ENCODE measurements at places on chromosomes 5 and 9.
A peak's percentile ranks its signal among the peaks of the same experiment; 100 is the strongest.

DNA sequence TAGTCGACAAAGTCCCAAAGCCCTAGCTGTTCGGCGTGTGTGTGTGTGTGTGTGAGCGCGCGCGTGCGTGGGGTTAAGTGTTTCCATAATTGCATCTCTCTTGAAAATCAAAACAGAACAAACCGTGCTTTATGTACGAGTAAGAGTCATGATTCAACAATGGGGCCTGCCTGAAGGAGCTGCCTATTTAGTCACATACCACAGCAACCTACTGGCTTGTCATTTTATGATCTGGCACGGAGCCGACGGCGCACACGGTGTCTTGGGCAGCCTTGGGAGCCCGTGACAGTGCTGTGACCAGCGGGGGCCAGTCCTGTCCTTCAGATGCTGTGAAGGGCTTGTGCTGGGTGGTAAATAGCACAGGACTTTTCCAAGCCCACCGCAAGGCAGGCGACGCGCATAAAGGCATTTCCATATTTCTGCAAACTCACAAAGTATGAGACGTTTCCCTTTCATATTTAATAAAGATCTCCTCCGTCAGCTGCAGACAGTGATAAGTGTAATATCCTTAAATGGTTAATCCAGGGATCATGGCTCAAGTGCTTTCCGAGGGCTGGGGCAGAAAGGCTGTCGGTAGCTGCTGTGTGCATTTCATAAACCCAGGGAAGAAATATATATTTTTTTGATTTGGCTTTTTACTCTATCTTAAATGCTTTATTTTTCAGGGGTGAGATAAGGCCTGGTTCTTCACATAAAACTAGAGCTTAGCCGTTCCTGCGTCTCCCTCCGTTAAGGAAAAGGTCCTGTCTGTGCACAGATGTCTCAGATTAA lies 270.2 kb upstream of the IRX1 start:
- no peak for DNase-seq

DNA sequence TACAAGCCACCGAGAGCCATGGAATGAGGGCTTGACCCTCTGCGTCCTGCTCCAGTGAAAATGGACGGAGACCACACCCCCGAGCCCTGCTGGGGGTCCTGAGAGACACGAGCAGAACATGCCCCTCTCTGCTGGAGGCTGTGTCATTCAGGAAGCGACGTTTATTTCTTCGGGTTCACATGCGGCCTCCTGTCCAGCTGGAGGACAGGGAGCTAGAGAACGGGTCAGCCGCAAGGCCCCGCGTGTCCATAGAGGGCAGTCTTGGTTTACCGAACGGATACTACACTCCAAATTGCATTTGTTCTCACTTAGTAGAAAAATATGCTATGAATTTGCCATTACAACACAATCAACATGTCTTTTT lies 36.1 kb downstream of the MRPL36 start:
- peak; percentile 53 for DNase-seq

DNA sequence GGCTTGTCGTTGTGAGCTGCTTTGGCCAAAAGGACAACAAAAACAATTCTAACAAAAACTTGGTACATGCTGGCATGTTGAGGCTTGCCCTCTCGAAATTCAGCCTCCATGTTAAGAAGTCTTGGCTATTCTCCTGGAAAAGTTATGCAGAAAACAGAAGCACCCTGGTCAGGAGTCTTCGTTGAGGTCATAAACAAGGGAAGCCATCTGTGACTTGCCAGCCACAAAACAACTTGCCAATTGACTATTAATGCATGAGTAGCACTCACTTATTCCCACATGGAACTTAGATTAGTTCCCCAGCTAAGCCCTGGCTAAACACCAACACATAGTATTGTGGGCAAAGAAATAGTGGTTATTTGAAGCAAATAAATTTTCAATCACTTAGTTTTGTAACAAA lies 521.0 kb upstream of the CHD1 start:
- no peak for DNase-seq

- DNase-seq = no peak
Observed at GRCh38 chr5:33297760-33298216, 143.0 kb upstream of the TARS1 start.

DNA sequence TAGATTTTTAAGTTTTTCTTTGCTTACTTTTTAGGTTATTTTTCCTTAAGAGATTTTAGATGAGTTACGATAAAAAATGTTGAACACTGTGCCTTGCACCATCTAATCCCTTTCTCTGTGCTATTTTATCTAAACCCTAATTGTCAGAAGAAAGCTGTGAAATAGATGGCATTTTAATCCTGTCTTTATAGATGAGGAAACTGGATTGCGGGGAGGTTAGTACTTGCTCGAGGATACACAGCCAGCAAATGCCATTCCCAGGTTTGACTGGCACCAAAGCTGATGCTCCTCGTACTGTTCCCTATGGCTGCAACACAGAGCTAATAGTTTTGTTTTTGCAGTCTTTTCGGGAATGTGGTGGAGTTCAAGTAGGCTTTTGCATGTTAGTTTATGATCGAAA lies 82.7 kb downstream of the ZSWIM6 start:
- DNase-seq = no peak

DNA sequence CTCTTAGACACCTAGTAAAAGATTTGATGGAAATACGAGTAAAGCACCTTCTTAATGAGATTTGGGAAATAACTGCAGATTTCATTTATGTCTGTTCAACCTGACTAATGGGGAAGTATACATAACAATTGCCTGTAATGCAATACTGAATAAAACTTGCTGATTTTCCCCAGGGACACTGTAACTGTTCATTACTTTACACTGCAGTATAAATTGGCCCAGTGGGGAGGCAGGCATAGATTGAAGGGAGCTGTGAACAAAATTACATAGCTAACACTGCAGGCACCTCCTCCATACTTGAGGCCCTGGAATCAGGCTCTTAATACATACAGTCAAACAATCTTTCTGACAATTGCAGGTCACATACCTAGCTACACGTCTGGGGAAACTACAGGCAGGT lies 216.2 kb downstream of the PTPRD start:
- no peak for DNase-seq

DNA sequence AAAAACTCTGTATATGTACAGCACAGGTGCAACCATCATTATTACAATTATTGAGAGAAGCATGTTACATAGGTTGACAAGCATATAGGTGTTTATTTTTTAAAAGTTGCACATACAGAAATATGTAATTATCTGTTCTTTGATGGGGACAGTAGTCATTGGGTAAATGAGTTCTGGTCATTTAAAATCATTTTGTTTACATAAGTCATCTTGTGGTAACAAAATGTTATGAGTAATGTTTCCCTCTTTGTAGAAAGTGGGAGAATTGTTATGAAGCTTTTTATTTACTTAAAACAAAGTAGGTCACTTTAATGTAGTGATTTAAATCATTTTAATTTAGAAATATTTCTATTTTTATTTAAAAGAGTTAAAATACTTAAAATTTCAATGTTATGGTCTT lies 33.8 kb upstream of the FBXL17 start:
- DNase-seq = no peak

- no peak for DNase-seq
Observed at GRCh38 chr5:9626955-9627354, 3.2 kb downstream of the TAS2R1 start.

DNA sequence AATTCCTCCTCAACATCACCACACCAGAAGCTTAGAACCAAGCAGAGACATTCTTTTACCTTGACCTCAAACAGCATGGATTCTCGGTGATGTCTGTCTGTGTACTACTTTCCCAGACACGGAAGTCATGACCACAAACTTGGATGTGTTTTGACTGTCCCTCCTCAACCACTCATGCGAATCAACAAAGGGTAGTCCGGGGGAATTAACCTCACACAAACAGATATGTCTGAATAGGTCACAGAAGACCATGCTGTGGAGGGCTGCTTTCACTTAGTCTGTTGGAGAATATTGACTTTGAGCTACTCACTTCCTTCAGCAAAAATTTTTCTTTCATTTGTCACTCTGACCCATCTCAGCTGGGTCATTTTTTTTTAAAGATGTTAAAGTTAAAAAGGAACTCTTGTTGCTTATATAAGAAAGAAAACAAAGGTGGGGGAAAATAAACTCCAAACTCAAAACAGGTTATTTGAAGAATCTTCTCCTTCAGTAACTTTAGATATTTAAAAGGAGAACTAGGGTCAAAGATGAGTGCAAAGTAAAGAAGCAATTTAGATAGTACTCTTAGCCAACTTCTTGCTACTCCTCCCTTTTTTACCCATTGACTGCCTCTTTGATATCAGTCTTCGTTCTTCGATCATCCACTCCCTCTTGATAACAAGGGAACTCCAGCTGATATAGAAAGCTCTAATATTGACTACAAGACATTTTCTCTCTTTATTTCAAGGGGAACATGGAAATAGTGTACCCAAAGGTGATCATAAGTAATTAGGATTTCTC lies 343.4 kb upstream of the CDH6 start:
- no peak for DNase-seq

Data from neural crest cell (in vitro differentiated cells).